ENCODE measurements at places on chromosomes 3 and 15.

DNA sequence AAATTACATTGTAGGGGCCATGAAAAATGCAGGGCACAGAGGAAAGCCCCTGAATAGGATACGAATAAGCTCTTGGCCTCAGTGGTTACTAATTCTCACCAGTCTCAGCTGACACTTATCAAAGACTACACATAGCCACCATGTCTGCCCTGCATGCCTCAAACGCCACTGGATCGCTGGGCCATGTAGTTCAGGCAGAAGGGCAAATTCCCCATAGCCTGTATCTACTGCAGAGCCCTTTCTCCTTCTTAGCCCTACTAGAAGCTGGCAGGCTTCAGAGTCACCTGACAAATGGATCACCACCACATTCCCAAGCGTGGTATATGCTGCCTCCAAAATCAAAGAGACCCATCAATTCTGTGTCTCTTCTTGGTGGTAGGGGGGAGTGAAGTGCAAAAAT, 177.4 kb downstream of the MINAR1 start:
- DNase-seq: no peak

DNA sequence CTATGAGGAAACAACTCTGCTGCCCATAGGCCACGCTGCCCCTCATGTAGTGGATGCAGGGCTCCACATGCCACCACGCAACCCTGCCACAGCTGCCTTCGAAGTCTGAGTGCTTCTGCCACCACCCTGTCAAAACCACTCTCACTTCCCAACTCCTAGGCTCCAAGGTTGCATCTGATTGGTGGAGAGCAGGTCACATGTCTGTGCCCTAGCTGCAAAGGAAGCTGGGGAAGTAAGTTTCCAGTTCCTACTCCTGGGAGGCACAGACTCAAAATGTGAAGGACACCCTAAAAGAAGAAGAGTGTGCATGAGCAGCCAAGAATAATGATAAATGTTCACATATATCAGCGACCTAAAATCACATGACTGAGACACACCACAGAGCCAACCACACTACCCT, 31.9 kb upstream of the TICRR start:
- no peak for DNase-seq

DNA sequence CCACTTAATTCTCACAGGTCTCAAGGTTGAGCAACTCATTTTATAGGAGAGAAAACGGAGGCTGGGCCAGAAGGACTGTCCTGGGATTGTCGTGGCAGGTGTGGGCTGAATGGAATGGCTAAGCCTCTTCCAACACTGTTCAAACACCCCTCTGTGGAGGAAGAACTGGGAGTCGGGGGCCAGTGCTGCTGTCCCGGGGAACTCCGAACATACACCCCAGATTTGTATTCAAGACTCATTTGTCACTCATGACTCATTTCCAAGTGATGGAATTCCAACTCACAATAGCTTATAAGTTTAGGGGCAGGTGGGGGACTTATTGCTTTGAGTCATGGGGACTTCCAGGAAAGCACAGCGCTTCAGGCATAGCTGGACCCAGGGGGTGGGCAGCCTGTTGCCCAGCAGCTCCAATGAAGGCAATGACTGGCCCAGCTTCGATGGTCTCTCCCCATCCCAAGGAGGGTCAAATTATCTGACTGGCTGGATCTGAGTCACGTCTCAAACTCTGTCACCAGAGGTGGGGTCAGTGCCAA, 72.5 kb downstream of the TM2D3 start:
- DNase-seq: no peak

DNA sequence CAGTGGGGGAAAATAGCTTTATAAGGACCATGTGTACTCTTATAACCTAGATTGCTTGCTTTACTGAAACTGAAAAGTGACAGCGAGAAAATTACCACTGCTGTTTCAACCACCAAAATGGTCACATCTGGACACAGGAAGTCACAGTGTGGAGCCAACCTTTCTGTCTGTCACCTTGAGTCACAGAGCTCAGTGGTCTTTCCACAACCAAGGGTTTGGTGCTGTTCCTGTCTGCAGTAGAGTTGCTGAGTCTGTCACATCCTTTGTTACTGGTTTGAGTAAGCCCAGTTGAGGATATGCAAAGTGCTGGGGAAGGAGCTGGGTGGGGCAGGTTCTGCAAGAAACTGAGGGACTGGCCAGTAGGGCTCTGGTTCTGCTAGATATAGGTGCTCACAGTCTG, 139.1 kb upstream of the EIF1B start:
- no peak for DNase-seq

DNA sequence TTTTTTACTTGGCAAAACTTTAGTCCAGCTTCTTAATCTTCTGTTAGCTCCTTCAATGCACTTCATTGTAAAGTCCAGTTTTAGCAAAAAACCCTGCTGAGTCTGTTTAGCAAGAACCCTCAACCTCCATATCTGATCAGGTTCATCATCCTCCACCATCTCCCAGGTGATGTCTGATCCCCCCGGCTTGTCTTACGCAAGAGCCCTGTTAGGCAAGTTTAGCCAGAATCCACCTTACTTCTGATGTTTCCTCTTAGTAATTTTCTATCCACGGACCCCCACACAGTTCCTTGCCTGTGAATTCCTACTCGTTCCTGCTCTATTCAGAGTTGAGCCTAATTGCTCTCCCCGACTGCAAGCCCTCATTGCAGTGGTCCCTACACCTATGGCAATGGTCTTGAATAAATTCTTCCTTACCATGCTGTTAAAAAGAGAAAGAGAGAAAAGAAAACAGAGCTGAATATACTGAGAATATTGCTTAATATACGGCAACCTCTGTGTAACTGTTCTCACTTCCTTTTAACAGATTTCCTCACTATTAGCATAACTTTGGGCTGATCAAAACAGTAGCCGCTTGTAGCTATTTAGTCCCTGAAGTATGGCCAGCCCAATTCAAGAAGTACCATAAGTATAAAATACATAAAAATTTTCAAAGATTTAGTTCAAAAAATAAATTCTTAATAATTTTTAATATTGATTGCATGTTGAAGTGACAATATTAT, 78.7 kb upstream of the MME start:
- no peak for DNase-seq

GRCh38 chr15:43943511-43943910, 116.7 kb downstream of the WDR76 start:
- DNase-seq: peak; percentile 78

DNA sequence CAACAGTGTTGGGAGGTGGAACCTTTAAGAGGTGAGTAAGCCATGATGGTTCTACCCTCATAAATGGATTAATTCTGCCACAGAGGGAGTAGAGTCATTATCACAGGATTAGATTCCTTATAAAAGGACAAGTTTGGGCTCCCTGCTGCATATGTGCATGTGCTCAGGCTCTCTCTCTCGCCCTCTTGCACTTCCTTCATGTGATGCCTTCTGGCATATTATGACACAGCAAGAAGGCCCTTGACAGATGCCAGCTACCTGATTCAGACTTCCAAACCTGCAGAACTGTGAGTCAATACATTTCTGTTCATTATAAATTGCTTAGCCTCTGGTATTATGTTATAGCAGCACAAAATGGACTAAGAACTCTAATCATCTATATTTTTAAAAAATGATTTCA, 205.3 kb downstream of the CTNNB1 start:
- no peak for DNase-seq

DNA sequence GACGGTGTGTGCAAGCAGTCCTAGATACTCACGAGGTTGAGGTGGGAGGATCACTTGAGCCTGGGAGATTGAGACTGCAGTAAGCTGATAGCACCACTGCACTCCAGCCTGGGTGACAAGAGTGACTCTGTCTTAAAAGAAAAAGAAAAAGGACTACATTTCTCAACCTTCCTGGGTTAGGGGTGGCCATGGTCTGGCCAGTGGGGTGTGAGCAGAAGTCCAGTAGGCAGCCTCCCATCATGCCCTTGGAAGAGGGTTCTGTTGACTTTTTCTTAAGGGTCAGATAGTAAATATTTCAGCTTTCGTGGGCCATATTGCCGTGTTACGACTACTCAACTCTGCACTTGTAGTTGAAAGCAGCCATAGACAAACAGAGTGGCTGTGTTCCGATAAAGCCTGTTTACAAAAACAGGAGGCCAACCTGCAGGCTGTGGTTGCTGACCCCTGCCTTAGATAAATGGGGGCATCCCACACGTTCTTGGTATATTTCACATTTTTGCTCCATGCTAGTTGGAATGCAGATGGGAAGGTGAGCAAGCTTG, 31.0 kb upstream of the PDE8A start:
- DNase-seq: no peak

DNA sequence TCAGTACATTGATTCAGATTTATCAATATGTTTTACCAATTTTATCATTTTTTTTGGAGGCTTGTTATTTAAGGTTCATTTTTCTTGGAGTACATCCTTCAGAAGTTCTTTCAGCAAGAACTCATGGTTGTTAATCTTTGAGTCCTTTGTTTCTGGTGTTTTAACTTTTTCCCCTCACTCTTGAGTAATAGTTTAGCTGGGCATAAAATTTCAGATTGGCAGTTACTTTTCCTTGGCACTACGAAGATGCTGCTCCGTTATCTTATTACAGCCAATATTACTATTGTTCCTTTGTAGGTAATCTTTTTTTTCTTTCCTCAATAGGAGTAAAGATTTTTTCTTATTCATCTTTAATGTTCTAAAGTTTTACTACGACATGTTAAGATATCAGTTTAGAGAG, 9.8 kb downstream of the LRRC58 start:
- DNase-seq: no peak

- no peak for DNase-seq
Measured at GRCh38 chr15:69505956-69506556, 53.4 kb downstream of the RPLP1 start.

DNA sequence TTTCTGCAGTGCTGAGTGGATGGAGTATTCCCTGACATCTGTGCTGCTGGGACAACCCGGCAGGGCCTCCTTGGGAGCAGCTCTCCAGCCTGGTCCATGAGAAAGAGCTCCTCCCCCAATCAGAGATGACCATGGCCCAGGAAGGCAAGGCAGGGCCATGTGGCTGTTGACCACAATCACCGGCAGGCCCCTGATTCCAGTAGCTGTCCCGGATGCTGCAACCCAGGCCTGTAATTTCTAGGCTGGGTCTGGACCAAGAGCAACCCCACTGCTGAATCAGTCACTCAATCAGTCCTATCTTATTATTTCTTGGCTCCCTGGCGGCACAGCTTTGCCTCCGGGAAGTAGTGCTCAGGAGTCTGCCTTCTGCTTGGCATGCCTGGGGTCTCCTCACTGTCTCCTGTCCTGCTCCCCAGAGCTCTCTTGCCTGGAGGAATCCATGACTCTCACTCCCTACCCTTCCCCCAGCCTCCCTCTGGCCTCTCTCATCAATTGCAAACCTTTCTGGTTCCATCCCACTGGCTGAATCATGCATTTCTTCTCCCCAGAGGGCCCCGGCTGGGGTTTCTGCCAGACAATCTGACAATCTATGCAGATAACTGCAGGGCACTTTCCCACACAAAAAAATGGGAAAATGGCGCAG, 32.6 kb upstream of the ITGA11 start:
- peak; percentile 42 for DNase-seq

DNA sequence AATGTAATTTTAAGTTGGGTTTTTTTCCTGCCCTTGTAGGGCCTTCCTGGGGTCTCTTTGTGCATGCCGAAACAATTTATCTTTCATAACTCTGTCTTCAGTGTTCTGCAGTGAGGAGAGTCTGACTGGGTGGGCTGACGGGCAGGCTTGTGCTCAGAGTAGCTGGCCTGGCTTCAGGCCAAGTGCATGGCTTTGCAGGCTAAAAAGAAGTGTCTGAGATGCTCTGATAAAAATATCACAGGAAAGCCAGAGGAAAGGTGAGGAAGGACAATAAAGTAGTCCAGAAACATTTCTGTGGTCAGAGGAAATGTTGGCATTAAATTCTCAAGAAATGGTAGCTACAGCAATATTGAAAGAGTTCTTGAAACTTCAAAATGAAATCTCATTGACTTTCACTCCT, 25.5 kb downstream of the ST3GAL6 start:
- DNase-seq: no peak

- no peak for DNase-seq
Measured at GRCh38 chr3:55527361-55527760, 40.3 kb upstream of the WNT5A start.

GRCh38 chr3:23696842-23697241, 108.9 kb upstream of the UBE2E1 start:
- no peak for DNase-seq

DNA sequence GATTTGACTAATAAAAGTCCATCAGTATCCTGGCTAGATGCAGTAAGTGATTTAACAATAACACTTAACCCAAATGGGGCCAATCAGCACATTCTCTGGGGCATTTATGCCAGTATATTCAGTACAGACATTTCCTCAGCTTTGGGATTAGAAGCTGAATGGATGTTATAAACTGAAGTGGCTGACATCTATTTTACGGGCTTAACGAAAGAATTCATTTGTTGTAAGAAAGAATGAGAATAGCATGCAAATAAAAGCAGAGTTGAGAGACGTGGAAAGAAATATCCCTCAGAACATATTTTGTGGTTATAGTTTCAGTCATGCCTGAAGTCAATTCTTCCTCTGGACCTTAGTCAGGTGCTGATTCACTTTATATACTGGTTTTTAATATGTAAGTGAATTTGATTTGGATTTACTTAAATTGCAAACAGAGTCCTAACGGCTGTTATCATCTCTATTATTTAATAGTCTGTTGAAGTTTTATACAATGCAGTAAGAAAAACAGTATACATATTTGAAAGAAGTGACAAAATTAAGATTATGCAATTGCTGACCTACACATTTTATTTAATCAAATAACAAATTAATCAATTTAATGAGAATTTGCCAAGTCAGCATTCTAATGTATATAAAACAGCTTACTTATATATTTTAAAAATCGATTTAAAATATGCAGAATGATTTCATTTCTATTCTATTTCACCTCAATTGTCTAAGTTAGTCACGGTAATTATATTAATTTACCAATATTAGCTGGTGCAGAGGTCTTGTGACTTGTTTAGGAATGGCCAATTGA, 513.9 kb upstream of the CADM2 start:
- no peak for DNase-seq

GRCh38 chr3:51719410-51720025, 12.7 kb downstream of the GRM2 start:
- DNase-seq: no peak

- DNase-seq: no peak
Measured at GRCh38 chr3:79094654-79095053, 673.1 kb downstream of the ROBO1 start.

- DNase-seq: no peak
Measured at GRCh38 chr15:24862726-24863521, 91.9 kb upstream of the SNRPN start.

GRCh38 chr3:79874646-79875045, 106.8 kb upstream of the ROBO1 start:
- DNase-seq: no peak

GRCh38 chr3:94374439-94375161, 311.7 kb downstream of the NSUN3 start:
- DNase-seq: no peak

Data from foreskin fibroblast (primary cell).